A673 (cell line): ENCODE measurements at places on chromosomes 11 and 22.

DNA sequence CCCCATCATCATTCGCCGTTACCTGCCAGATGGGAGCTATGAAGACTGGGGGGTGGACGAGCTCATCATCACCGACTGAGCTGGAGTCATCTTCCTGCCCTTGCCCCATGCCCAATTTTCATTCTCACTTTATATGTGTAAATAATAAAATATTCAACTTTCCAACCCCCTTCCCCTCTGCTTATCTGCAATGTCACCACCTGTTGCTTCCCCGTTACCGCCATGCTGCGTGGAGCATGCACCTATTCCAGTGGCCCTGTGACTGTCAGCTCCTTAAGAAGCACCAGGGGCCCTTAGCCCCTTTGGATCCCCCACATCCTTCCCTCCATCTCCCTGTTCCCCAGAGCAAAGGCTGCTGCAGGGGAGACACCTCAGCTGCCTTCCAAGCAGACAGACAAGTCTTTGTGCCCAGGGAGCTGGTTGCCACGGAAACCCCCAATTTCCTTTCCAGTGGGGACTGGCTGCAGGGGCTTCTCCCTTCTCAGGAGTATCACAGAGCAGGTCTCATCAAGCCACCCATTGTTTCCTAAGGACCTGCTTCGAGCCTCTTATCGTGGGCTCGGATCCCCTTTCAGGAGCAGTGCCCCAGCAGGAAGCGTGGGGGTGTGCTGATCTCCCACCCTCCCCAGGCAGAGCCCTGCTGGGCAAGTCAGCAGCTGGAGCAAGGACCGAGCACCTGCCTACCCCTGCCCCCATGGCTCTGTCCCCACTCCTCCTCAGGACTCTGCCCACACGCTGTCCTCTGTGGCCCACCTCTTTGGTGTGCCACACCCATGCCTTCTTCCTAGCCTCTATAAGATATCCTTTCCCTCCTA, 14.3 kb downstream of the POLR2F start:
- no peak for DNase-seq

GRCh38 chr11:18698341-18699268, at the start of gene TMEM86A:
Gene TMEM86A (plus strand): TSS chr11:18698779. CDS start chr11:18698887, 108 bp downstream.
- peak; percentile 81 for DNase-seq

DNA sequence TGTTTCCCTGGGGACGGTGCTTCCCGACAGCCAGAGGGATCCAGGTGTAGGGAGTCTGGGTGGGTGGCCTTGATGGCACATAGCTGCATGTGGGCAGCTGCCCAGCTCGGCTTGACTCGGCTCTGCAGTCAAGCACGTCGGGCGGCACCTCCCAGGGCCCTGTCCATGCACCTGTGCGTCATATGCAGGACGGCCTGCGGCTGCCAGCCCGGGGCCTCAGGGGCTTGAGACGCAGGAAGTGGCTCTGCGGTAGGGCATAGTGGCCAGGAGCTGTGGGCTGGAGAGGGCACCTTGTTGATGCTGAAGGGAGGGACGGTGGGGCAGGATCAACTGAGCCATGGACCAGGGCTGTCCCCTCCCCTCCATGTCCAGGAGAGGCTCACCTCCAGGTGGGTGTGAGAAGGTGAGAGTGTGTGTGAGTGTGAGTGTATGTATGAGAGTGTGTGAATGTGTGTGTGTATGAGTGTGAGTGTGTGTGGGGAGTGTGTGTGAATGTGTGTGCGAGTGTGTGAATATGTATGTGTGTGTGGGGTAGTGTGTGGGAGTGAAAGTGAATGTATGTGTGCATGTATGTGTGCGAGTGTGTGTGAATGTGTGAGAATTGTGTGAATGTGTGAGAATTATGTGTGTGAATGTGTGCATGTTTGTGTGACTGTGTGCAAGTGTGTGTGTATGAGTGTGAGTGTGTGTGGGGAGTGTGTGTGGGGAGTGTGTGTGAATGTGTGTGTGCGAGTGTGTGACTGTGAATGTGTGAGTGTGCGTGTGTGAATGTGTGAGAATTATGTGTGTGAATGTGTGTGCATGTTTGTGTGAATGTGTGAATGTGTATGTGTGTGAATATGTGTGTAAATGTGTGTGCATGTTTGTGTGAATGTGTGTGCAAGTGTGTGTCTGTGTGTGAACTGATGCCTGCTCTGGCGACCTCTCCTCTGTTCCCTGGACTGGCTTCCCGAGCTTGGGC, 5.7 kb upstream of the SUN2 start:
- DNase-seq, result no peak

- DNase-seq, result no peak
Measured at GRCh38 chr22:24901448-24901847, 45.0 kb downstream of the LHFPL7 start.

GRCh38 chr22:17205432-17205831, 13.8 kb downstream of the ADA2 start:
- peak; percentile 31 for DNase-seq

GRCh38 chr22:44743804-44744211, 8.6 kb upstream of the ARHGAP8 start:
- DNase-seq, result no peak

GRCh38 chr11:101482556-101483124, 101.2 kb downstream of the TRPC6 start:
- no peak for DNase-seq

DNA sequence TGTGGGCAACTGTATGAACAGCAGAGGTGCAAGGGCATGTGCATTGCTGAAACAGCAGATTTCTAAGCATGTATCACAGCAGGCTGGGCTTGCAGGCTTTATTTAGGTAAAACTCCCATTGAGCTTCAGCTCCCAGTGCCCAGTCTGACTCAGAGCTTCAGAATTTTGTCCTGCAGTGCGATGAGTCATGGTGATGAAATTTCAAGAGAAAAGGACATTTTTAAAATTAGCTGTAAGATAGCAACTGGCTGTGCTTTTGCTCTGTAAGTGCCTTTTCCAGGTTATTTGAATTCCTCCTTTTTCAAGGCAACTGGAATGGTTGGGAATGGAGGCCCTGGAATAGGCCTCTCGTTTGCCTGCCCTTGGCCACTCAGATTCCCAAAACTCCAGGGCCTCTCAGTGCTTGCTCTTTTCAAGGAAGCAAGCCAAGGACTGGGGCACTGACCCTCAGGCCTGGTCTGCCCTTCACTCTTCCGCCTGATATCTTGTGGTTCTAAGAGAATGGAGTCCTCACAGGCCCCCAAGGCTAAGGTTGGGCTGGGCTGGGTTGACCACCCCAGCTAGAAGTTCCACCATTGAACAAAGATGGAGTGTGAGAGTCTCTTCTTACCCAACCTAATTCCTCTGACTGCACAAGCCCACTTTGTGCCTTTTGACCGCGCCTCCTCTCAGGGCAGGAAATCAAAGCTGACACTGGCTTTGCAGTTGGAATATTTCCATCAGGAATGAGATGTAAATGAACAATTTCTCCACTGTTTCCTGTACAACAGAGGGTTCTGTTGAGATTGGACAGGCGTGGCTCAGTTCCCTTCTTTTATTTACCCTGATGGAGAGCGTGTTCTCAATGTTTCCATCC, 59.5 kb upstream of the PRSS23 start:
- peak; percentile 96 for DNase-seq

- DNase-seq, result no peak
Measured at GRCh38 chr11:87518266-87518665, 480.5 kb downstream of the TMEM135 start.

- no peak for DNase-seq
Measured at GRCh38 chr22:46835693-46836092, 73.2 kb downstream of the TBC1D22A start.

- no peak for DNase-seq
Measured at GRCh38 chr11:78208257-78209165, 19.8 kb downstream of the USP35 start.

DNA sequence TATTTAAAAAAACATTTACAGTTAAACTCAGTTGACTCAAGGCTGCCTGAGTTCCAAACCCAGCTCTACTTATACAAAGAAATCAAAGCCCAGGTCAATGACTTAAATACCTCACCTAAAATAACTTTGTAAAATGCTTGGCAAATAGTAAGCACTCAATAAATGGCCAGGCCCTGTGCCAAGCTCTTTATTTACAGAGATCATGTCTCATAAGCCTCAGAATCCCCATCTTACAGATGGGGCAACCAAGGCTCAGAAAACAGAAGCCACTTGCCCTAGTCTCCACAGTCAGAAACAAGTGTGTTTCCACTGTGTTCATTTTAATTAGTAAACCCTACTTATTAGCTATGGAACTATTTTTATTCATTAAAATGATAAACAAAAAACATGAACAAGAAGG, 30.5 kb upstream of the TTC28 start:
- no peak for DNase-seq

DNA sequence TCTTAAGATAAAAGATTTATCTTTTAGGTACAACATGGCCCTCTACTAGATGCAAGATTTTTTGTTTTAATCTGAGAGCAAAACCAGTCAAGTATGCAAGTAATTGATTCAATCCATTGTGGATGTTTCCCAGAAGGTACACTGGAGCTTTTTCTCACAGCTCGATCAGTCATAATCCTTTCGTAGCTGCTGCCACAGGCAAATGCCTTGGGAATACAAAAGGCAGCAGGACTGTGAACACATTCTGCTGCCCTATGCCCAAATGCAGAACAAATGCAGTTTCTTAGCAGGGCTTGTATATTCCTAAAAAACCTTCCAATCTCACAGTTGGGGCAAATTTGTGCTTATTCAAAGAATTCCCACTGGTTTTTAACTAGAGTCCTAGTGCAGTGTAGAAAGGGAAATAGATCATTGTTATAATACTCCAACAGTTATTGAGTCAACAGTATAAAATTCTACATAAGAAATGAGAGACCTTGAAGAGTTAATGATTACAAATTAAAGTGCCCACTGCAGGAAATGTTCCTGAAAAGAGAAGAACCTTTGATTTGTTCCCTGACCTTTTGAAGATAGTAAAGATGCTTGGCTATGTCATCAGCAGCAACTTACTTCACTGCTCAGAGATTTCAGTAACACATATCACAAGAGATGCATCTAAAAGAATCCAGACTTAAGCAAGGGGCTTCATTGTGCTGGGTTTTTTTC, 14.1 kb downstream of the LPXN start:
- no peak for DNase-seq

DNA sequence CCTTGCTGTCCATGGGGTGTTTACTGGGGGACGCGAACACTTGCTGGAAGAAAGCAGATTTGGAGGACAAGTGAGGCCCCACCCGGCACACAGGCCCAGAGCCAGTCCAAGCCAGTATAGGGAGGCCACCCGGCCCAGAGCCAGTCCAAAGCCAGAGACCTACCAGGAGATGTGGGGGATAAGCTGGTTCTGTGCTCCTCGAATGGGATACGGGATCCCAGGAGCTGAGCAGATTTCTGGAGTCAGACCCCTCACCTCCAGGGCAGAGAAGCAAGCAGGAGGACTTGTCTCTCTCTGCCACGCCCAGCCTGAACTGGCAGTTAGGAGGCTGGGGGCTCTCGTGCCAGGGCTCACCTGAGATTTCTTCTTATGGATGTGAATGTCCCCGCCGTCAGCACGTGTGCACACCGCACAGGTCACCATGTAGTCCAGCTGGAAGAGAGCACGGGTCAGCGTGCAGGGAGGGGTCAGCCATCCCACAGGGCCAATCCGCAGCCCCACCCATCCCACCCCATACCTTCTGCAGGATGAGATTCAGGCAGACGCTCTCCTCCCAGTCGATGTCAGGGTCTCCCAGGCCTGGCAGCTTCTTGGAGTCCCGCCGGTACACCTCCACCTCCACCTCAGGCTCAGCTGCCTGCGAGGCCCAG, 35.3 kb downstream of the KIAA0930 start:
- no peak for DNase-seq

- no peak for DNase-seq
Measured at GRCh38 chr11:132556316-132556715, 976.0 kb downstream of the OPCML start.

- DNase-seq, result no peak
Measured at GRCh38 chr11:102620818-102621561, 4.1 kb downstream of the MMP20 start.
